ENCODE measurements at places on chromosomes 3 and 15.

DNA sequence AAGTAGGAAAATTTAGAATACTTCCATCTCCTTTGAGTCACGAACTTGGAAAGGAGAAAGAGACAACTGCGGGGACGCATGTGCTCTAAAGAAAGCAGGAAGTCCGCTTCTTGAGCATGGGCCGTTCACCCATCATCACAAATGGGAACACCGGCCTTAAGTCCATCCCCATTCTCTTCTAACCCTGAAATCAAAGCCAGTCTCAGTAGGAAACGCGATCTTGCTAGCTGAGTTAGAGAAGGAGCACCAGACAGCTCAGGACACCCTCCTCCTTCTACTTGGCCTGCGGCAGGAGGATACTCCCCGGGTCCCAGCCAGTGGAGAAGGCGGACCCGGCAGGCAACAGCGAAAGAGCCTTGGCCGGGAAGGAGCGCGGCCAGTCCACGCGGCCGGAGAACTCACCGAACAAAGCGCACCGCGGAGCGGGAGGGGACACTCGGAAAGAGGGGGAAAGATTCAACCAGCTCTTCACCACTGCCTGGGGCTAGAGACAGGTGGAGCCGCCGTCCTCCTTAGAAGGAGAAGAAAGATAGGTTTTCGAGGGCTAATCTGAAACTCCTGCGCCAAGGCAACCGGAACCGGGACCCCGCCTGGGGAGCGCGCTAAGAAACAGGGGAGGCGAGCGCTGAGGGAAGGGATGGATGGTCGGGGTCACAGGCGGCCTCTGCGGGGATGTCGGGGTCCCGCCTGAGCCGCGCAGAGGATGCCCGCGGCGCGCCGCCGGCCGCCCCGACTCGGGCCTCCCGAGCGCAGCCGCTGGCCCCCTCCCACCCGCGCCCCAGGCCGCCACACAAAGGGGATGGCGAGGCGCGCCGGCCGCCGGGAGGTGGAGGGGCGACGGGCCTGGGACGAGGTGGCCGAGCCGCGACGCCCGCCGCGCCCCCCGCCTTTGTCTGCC, 818 bp downstream of the SLC4A7 start:
- H3K27me3 ChIP-seq, result no peaks in the 10 kb centered on the region
- peaks cover 36% of the 10 kb centered on the region for H3K36me3 ChIP-seq
- DNase-seq, result peak; percentile 34
- H3K27ac ChIP-seq, result peak overlapping the region; percentile 99

DNA sequence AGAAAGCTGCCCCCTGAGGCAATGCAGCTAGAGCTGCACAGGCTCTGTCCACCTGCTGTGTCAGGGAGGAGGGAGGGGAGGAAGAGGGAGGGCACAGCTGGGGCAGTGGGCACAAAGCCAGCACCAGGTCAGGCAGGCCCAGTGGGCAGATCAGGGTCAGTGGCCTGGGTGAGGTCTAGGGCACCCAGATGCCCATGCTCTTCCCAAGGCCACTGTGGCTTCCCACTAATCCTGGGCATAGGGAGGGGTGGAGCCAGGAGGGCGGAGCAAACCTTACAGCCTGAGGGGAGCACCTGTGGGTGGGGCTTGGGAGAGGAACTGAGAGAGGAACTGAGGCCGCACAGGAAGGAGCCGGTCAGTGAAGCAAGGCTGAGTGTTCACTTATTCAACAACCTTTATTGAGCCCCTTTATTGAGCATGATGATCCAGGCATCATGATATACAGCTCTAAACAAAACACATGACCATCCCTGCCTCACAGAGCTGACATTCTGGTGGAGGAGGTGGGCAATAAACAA, 55.0 kb downstream of the RHCG start:
- no peak overlapping the region for H3K27ac ChIP-seq
- peaks cover 12% of the 10 kb centered on the region for H3K27me3 ChIP-seq
- no peak overlapping the region for H3K4me3 ChIP-seq
- no peak for DNase-seq
- H3K4me1 ChIP-seq, result peaks cover 3% of the 10 kb centered on the region

- no peak overlapping the region for H3K4me3 ChIP-seq
- peaks cover 23% of the 10 kb centered on the region for H3K36me3 ChIP-seq
- H3K4me1 ChIP-seq, result peaks cover 58% of the 10 kb centered on the region
- H3K27me3 ChIP-seq, result no peaks in the 10 kb centered on the region
Measured at GRCh38 chr3:31546162-31546561, 13.4 kb downstream of the STT3B start.

DNA sequence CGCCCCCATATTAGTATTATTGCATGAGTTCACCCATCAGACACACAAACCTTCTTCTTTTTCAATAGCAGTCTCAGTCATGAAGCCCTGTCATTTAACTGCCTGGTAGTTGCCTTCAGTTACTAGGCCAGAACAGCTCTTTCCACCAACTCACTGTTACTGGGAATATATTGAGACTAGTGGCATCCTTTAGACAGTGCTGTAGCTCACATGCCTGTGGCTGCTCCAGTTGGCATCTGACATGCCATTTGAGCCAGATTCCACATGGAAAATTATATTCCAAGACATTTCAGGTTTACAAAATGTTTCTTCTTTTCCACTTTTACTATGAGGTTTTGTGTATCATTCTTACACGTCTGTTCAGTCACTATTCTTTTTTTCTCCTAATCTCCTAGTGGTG, 146.1 kb downstream of the GHSR start:
- DNase-seq, result no peak
- no peaks in the 10 kb centered on the region for H3K27me3 ChIP-seq
- H3K4me1 ChIP-seq, result no peaks in the 10 kb centered on the region
- H3K4me3 ChIP-seq, result no peak overlapping the region

GRCh38 chr3:149243540-149243939, 21.9 kb upstream of the CP start:
- peaks cover 23% of the 10 kb centered on the region for H3K4me1 ChIP-seq
- no peak overlapping the region for H3K4me3 ChIP-seq
- peaks cover 12% of the 10 kb centered on the region for H3K27me3 ChIP-seq
- no peaks in the 10 kb centered on the region for H3K36me3 ChIP-seq

DNA sequence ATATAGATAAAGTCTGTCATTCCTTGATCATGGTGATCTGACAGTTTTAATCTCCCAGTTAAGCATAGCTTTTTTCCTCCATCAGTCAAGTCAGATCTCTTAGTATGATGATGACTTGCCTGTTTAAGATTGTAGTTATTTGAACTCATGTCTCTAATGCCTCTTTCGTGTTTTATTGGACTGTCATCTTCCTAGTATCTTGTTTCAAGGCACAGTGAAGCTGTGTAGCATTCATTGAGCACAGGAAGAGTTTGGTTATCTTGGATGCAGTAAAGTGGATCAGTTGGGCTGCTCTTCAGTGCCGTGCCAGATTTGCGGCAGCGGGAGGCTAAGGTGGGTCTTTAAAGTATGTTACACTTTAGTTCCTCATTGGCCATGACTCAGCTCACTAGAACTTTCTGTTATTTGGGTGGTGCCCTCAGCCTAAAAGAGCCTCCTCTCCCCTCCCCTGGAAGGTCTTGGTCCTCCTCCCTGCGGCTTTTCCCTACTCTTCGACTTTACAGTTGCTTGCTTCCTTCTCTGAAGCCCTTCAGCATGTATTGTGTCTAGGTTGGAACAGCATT, 45.7 kb upstream of the SKOR1 start:
- no peak for DNase-seq
- H3K4me1 ChIP-seq, result peaks cover 16% of the 10 kb centered on the region
- peaks cover 3% of the 10 kb centered on the region for H3K36me3 ChIP-seq
- H3K27ac ChIP-seq, result no peak overlapping the region
- no peak overlapping the region for H3K4me3 ChIP-seq

- H3K27ac ChIP-seq, result no peak overlapping the region
- H3K27me3 ChIP-seq, result no peaks in the 10 kb centered on the region
- no peaks in the 10 kb centered on the region for H3K36me3 ChIP-seq
- DNase-seq, result no peak
Measured at GRCh38 chr3:159616234-159616825, 372.3 kb upstream of the IL12A start.

GRCh38 chr3:87045473-87045872, 54.5 kb upstream of the VGLL3 start:
- H3K4me3 ChIP-seq, result no peak overlapping the region
- no peaks in the 10 kb centered on the region for H3K36me3 ChIP-seq
- H3K27ac ChIP-seq, result no peak overlapping the region
- H3K27me3 ChIP-seq, result no peaks in the 10 kb centered on the region
- no peak for DNase-seq

- no peak for DNase-seq
- H3K4me3 ChIP-seq, result no peak overlapping the region
- no peaks in the 10 kb centered on the region for H3K36me3 ChIP-seq
- H3K4me1 ChIP-seq, result peaks cover 10% of the 10 kb centered on the region
- H3K27ac ChIP-seq, result no peak overlapping the region
- no peaks in the 10 kb centered on the region for H3K27me3 ChIP-seq
Measured at GRCh38 chr15:100201376-100202280, 140.1 kb downstream of the ADAMTS17 start.

- H3K27ac ChIP-seq, result no peak overlapping the region
- no peak for DNase-seq
Measured at GRCh38 chr3:144852999-144853398, 881.4 kb downstream of the DIPK2A start.

DNA sequence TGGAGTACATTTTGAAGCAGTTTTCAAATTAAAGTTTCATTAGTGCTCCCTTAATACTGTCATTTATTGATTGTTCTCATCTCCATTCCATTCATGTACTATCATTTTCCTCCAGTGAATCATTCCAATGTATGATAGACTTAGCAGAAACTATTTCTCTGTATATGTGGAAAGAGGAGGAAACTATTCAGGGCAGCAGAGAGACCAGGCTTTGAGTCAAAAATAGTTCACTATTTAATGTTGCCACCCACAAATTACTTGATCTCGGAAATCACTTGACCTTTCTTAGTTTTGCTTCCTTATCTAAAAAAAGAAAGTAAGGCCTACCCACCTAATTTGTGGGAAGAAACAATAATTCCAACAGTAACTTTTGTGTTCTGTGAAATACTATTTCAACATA, 610.5 kb upstream of the ZNF385D start:
- no peak overlapping the region for H3K4me3 ChIP-seq
- H3K4me1 ChIP-seq, result no peaks in the 10 kb centered on the region
- no peaks in the 10 kb centered on the region for H3K27me3 ChIP-seq
- no peaks in the 10 kb centered on the region for H3K36me3 ChIP-seq
- H3K27ac ChIP-seq, result no peak overlapping the region
- DNase-seq, result no peak

GRCh38 chr3:50592568-50592967, 19.0 kb downstream of the CISH start:
- H3K4me3 ChIP-seq, result peak overlapping the region; percentile 77
- H3K36me3 ChIP-seq, result peaks cover 31% of the 10 kb centered on the region
- no peaks in the 10 kb centered on the region for H3K27me3 ChIP-seq
- no peak for DNase-seq
- H3K4me1 ChIP-seq, result peaks cover 72% of the 10 kb centered on the region

GRCh38 chr15:51131596-51132290, 37.0 kb upstream of the TNFAIP8L3 start:
- H3K27ac ChIP-seq, result no peak overlapping the region
- DNase-seq, result no peak
- peaks cover 4% of the 10 kb centered on the region for H3K27me3 ChIP-seq
- H3K4me3 ChIP-seq, result no peak overlapping the region
- peaks cover 7% of the 10 kb centered on the region for H3K4me1 ChIP-seq

GRCh38 chr3:197424266-197424665, 125.9 kb upstream of the DLG1 start:
- no peak for DNase-seq
- no peaks in the 10 kb centered on the region for H3K36me3 ChIP-seq
- H3K27me3 ChIP-seq, result no peaks in the 10 kb centered on the region
- no peak overlapping the region for H3K27ac ChIP-seq
- H3K4me3 ChIP-seq, result no peak overlapping the region

- DNase-seq, result no peak
- H3K27ac ChIP-seq, result no peak overlapping the region
- H3K4me1 ChIP-seq, result no peaks in the 10 kb centered on the region
- H3K4me3 ChIP-seq, result no peak overlapping the region
- no peaks in the 10 kb centered on the region for H3K27me3 ChIP-seq
- H3K36me3 ChIP-seq, result no peaks in the 10 kb centered on the region
Measured at GRCh38 chr3:159726231-159726964, 262.2 kb upstream of the IL12A start.

DNA sequence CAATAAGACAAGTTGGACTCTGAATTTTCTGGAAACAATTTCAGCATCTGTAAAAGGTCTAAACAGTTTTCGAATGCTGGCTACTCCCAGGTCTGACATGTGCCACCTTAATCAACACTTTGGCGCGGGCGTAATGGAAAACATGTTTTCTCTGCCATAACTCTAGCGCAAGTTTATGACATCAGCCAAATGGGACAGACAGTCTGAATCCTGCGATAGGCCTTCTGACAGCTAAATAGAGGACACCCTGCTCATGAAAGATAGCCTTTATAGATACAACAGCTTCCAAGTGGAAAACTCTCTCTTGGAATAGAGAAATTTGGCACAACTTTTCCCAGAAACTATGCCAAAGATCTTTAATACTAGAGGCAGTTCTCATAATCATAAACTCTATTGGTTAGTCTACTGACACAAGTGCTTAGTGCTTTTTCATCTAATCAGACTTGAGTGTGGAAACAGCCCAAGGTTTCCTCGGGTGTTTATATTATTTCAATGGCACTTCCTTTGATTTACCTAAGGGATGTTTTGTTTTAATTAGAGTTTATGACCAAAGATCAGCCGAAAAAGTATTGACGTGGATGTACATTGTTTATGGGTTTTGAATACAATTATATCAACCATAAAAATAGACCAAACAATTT, 120.1 kb upstream of the DPH6 start:
- no peak overlapping the region for H3K4me3 ChIP-seq
- DNase-seq, result no peak
- peaks cover 7% of the 10 kb centered on the region for H3K27me3 ChIP-seq
- no peak overlapping the region for H3K27ac ChIP-seq

DNA sequence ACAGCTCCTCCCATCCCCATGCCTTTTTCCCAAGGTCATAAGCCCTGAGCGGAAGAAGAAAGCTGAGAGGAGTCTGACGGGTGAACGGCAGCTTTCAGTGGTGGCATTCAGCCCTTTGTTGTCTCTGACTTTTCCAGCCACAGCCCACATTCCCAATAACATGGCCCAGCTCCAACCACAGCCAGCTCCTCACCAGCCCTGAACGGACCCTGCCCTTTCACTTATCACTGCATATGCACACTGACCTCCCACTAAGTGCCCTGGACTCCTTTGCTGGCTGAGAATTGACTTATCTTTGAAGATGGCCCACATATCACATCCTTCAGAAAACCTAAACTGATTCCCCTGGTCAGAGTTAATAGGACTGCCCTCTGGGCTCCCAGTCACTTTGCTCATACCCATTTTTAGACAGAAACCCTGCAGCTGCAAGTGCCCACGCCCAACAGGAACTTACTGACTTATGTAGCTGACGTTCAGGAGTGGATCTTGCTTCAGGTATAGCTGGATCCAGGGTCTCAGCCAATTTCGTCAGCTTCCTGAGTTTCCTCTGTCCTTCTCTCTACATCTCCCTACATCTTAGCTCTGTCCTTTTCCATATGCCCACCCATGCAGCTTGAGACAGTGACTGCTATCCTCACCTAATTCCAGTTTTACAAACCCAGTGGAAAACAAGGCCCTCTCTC, 348.5 kb upstream of the PROK2 start:
- H3K4me1 ChIP-seq, result peaks cover 16% of the 10 kb centered on the region
- no peak for DNase-seq
- H3K36me3 ChIP-seq, result no peaks in the 10 kb centered on the region
- no peaks in the 10 kb centered on the region for H3K27me3 ChIP-seq

Measured in T-helper 2 cell treated with Interferon-gamma antibody and Interleukin-4, amounts not matched to agents 5 μg/mL and 100 μg/mL, for 36 hours (primary cell).